ENCODE measurements at places on chromosomes 5 and 9.

DNA sequence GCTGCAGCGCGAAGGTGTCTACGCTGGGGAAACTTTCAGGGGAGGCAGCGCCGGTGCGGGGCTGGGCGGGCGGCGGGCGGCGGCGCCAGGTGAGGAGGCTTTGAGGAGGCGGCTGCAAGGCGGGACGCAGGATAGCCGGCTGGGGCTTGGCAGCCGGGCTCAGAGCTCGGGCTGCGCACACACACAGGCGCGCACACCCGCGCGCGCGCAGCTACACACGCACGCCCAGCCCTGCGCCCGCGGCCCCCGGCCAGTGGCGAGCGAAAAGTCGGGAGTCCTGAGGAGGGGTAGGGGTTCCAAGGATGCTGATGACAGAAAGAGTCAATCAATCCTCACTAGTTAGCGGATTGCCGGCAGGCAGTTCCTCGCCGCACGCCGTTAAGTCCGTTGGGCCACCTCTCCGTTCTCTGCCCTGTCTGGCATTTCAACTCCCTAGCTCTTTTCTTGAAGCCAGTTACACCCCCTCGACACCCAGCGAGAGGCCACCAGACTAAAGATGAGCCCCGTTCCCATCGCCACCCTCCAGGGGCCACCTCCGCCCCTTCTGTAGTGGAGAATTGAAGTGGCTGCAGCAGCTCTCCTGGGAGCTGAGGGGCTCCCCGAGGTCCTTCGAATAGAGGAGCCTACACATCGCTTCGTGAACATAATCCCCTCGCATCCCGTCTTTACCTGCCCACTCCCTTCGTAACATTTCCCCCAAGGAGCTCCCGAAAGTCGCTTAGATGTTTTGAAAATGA, 1640.3 kb upstream of the C9orf72 start:
- no peak for DNase-seq

GRCh38 chr9:93207326-93207814, 23.4 kb downstream of the WNK2 start:
- DNase-seq = no peak

DNA sequence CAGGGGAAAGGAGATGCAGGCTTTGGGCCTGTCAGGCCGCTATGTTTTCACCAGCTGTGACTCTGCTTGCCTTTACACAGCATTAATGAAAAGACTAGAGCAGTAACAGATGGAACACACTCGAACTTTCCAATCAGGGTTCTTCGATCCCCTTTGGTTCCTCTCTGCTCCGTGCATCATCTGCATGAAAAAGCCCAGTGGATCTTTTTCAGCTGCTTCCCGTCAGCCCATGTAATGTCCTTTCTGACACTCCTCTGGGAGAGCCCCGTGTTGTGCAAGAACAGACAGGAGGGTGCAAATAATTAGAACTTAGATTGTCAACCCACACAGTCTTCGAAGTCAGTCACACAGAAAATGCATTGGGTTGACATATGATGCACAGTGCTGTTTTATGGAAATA, 448.9 kb upstream of the ZNF462 start:
- DNase-seq = no peak

- no peak for DNase-seq
Measured at GRCh38 chr9:37453827-37454226, 11.4 kb downstream of the ZBTB5 start.

GRCh38 chr5:43691275-43691674, 88.3 kb downstream of the NNT start:
- DNase-seq = no peak

DNA sequence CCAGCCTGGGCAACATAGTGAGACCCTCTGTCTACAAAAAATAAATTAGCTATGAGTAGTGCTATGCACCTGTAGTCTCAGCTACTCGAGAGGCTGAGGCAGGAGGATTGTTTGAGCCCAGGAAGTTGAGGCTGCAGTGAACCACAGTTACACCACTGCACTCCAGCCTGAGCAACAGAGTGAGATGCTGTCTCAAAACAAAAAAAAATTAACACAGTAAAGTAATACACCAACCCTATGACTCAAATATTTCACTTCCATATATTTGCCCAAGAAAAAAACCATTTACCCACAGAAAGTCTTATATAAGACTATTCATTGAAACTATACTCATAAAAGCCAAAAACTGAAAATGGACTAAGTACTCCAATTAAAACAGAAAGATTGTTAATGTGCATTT, 16.2 kb downstream of the SMIM23 start:
- DNase-seq = no peak

DNA sequence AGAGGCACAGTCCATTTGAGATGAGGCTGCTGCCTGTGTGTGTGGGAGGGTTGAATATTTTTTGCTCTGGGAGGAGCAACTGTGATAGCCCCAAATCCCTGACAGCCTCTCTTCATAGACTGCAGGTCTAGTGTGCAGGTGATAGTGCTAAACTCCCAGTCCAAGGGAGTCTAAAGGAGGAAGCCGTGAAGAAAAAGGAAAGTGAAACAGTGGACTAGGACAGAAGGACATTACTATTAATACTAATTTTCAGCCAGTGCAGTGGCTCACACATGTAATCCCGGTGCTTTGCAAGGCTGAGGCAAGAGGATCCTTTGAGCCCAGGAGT, 295.0 kb downstream of the PDE4D start:
- no peak for DNase-seq

DNA sequence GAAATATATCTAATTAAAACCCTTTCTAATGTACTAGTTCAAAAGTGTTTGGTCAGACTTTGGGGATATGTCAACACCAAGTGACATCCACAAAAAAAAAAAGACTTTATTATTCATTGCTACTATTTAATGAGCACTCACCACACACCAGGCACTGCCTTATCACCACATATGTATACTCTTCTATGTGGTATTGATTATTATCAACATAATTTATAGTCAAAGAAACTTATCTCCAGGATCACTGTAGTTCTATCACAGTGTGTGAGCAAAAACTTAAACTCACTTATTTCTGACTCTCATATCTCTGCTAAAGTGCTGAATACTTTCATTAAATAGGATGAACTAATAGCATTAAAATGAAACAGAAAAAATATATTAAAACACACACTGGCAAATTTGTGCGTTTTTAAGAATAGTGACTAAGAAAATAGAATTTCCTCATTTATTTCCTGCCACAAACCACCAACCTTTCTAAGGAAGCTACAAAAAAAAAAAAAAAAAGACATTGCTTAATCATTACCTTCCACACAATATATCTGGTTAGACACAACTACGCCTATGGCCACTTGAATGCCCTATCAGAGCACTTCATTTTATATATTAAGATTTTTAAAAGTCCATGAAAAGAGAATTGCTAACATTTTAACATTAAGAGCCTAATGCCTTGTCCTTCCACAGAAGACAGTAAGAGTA, 12.8 kb downstream of the SLCO4C1 start:
- no peak for DNase-seq

DNA sequence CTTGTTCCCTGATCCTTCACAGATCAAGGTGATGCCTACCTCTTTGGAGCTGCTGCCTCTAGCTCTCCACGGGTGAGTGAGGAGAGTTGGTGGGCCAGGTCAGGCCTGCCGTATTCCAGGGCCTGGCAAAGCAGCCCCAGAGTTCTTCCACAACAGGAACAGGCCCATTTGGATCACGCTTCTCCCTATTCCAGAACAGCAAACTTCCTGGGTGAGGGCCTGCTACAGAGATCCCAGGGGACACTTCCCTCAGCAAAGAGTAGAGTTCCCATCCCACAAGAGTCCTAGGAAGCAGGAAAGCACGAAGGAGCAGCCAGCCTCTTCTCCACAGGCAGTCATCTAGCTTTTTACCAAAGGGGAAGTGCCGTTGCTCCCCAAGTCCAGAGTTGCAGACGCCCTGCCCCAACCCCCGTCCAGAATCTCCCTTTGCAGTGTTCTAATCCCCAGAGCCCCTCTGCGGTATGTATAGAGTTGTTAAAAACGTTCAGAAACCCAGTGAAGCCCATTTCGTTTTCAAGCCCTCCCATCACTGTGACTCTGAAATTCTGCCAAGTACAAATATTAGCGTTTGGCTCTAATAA, 9.3 kb upstream of the DNAJB5 start:
- DNase-seq = no peak

- no peak for DNase-seq
Measured at GRCh38 chr5:34053133-34053532, 10.1 kb upstream of the C1QTNF3 start.

DNA sequence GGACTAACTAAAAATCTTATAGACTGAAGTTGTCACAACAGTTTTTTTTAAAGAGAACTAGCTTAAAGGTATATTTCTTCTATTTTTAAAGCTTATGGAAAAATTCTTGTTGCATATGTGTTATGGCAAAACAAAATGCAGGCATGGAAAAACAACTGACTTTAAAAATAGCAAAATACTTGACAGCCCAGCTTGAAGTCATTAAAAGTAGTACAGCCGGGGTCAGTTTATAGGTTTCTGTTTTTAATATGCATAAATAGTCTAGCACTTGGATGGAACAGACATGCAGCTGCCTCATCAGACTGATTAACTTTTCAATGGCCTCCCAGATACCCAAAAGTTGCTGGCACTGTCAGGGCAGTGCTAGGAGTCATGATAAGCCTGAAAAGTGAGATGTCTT, 22.3 kb upstream of the ARL15 start:
- no peak for DNase-seq

DNA sequence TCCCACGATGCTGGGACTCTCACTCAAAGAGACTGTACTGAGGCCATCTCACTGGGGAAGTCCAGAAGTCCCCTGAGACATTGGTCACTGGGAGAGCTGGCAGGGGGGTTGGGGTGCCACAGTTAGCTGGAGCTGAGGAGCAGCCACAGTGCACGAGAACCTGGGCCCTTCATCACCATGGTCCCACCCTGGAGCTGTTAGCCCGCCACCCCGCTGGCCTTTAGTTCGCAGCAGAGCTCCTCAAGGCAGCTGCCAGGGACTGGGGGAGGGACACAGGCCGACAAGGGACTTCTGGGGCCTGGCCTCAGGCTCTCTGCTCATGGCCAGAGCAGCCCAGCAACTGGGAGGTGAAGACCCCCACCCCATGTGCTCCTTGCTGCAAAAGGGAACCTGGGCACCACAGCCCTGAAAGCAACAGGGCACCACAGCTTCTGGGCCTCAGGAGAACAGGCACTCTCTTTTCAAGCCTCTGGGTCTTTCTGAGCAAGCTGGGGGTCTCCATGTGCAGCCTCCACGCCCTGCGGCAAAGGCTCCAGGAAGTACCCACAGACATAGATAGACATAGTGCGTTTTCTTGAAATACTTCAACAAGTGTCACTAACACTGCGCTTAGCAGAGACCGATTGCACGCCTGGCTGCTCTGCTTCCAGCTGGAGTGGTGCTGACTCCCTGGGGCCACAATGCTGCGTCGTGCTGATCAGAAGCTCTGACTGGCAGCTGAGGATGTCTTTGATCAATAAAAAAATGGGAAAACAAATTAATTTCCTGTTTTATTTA, 46.0 kb downstream of the VAV2 start:
- no peak for DNase-seq

- DNase-seq = no peak
Measured at GRCh38 chr9:75429531-75430475, 341.5 kb downstream of the OSTF1 start.

GRCh38 chr9:78064075-78064474, 32.5 kb upstream of the GNAQ start:
- DNase-seq = no peak

- DNase-seq = no peak
Measured at GRCh38 chr5:23014266-23014665, 161.1 kb upstream of the CDH12 start.

DNA sequence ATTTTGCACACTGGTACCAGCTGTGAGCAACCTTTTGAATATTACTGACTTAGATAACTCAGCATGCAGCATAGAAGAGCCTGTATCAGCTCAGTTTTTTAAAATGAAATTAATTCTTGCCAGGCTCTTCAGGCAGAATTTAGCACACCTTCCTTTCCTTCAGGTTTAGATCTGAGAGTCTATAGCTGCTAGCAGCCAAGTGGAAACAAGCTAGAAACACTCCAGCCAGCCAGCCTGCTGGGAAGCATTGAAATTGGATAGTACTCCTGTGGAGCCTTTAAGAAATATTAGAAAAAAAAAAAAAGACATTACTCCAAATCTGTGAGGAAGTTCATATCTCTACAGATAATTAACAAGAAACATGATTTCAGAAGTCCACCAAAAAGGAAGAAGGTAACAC, 812.2 kb downstream of the DTWD2 start:
- no peak for DNase-seq

DNA sequence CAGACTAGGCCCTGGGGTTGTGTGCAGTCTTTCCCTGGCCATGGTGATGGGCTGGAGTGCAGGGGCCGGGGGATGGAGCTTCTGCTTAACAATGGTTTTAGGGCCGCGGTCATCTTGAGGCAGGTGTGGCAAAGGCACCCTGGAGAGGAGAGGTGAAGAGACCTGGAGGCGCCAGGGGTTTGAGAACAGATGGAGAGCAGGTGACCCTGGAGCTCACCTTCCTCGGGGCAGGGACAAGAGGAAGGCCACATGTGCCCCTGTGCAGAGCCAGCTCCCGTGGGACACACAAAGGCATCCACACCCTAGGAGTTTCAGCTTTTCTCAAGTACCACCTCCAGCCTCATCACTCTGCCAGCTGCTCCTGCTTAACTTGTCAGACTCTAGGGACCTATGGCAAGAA, 46.4 kb upstream of the SH3GL2 start:
- DNase-seq = no peak

DNA sequence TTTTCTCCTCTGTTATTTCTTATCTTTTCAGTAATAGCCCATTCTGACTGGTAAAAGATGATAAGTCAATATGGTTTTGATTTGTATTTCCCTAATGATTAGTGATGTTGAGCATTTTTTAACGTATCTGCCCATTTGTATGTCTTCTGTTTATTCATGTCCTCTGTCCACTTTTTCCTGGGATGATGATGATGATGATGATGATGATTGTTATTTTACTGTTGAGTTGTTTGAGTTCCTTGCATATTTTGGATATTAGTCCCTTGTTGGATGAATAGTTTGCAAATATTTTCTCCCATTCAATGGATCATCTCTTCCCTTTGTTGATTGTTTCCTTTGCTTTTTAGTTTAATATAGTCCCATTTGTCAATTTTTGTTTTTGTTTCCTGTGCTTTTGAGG, 27.0 kb downstream of the UTP15 start:
- no peak for DNase-seq

DNA sequence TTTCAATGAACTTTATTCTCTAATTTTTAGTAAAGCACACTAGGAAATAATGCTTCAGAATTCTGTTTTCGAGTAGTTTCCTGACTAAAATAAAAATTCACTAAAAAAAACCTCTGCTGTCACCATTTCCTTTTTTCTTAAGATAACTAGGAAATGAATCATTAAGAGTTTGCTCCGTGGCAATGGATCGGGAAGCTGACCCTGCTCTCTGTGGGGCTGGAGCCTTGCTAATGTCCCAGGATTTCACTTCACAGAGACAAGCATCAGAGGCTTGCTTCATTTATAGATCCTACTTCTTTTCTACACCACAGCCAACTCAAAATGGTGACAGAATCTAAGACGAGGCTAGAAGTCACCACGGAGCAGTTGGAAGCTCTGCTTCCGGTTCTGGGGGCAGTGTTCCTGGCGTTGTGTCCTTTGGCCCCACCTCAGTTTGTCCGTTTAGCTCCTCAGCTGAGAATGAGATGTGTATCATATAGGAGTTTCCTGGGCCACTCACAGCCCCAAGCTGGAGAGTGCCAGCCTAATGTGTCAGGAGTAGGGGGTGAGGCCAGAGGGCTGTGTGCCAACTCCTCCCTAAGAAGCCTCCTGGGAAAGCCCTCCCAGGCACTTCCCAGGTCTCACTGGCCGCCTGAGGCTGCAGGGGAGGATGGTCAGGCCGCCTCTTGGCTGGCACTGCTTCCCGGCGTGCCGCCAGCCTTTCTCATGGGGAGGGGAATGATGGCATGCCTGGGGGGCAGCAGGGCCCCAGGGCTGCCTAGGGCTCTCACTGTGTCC, 19.6 kb downstream of the TENT4A start:
- DNase-seq = no peak

All from stimulated activated CD4-positive, alpha-beta T cell treated with anti-CD3 and anti-CD28 coated beads, Interleukin-15, amount 100 ng/mL, for 1 hour (primary cell).